Fibroblast of skin of back (primary cell): ENCODE measurements at places on chromosomes 12 and 14.

DNA sequence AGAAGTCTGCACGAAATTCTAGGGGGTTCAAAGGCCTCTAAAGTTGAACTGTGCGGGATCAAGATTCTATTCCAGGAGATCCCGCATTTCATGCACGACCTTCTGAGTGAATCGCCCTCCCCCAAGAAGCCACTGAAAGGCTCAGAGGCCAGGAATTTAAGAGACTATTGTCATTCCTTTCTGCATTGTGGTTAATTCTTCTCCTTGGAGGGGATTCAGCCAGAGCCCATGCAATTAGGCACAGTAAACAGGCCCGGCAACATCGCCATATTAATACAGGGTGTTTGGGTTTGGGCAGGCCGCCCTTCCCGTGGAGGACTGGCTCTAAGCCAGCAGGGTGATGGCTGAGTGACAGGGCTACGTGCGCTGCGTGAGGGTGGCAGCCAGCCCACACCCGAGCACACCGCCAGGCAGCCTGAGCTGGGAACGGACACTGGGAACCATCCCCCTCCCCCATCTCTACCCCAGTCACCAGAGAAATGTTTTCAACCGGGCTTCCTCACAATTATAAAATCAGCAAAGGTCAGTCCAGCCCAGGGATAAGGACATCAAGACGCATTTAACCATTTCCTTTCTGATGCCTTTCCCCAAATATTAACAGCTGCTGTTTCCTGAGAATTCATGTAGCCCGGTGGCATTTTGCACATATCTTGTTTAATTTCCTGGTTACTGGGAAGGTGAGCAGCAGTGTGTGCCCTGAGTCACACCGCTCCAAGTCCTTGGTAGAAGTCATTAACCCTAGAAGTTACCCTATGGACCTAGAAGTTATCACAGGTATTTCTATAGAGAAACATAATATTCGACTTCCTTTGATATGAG lies 12.5 kb downstream of the EGLN3 start:
- peak; percentile 80 for DNase-seq

DNA sequence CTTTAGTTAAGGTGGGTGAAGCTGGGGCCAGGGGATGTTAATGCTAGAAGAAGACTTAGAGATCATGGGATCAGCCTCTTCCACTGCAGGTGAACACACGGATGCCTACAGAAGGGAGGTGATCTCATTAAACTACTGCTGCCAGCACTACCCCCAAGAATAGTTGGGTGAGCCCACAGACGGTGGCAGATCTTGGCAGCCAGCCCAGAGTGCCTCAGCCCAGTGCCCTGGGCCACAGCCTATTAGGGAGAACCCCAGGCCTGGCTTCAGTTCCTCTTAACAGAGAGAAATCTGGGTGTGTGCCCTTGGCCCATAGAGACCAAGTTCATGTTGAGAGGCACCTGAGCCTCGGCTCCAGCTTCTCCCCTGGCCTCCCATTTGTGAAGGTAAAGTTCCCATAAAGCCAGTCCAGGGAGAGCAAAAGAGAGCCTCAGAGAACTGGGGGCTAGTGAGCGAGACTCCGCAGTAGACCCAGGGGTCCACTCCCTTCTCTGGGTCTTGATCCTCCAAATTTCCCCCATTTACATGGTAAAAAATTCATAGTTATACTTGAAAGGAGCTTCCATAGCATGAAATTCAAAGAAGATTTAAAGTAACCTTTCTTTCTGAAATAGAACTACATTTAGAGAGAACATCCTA lies 125.0 kb upstream of the CCND2 start:
- no peak for DNase-seq

DNA sequence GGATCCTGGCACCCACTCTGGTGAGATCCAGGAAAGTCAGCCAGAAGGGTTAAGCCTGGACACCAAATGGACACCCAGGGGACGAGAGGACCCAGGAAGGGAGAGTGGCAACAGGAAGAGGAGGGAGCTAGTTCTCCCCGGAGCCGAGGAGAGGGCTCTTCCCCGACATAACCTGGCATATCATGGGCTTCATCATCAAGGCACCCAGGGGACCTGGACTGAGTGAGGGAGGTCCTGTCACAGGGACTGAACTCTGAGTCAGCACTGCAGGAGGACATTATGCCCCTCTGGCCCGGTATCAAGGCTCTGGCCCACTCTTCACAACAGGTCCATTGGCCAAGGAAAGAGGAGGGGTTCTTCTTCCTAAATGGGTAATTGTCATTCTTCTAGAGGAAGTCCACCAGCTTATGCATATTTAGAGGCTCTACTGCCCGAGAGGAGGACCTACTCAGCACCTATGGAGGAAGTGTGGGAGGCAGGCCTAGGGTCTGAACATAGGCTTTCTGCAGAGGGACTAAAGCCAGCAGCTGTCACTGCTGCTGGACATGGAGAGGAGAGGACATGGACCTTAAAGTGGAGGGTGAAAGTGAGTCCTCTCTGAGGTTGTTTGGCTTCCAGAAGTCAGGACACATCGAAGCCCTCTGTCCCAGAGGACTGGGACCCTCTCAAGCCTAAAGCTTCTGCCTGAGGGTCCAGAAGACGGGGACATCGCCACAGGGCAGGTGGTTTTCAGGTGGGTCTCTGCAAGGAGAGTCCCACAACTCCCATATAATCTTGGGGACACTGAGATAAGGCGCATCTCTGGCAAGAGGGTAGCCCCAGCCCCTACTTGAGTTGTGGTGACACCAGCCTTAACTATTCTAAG lies 18.6 kb downstream of the ISCA2 start:
- DNase-seq: no peak

- DNase-seq: peak; percentile 46
These were observed at the start of gene RASSF9 for GRCh38 chr12:85836197-85837090. Gene RASSF9, minus strand, starts transcription at chr12:85836409. Its CDS starts 208 bp downstream, at chr12:85836201.

GRCh38 chr14:29805415-29806123 lies 122.1 kb downstream of the PRKD1 start:
- DNase-seq: peak; percentile 86

DNA sequence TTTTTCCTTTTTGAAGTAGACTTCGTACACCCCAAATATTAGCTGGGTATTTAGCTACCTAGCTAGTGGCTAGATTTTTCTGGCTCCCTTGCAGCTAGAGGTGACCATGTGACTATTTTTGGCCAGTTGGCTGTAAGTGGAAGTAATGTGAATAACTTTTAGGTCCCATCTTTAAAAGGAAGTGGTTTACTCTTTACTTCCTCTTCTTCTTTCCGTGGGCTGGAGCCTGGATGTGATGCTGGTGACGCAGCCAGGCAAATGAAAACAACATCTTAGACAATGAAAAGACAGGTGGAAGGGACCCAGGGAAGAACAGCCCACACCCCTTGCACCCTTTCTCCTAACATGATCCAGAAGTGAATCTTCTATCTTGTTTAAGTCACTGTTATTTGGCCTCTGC lies 245.5 kb downstream of the ATP23 start:
- DNase-seq: no peak

DNA sequence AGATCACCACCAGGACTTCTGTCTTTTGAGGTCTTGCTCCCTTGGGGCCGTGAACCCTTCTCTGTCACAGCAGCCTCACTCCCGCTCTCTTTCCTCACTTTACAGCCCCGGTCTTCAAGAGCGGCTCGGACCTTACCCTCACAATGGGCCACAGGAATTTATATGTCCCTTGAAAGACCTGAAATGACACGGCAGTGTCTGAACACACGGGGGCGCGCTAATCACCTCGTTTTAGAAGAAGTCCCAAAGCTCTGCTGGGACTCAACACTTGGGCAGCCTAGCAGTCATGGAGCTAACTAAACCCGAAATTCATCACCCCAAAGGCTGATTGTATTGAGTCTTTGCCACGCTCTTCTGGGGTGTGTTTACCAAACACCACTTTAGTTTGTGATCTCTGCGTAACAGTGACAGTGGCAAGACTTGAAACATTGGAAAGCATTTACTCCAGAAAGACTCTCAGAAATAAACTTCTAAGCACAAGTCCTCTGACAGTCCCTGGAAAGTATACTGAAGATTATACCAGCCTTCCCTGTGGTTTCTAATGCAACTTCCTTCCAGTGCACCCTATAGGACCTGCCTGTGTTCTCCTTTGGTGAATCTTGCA lies 29.0 kb downstream of the SERPINA11 start:
- DNase-seq: peak; percentile 75
